ENCODE measurements at places on chromosomes 12 and 14.

DNA sequence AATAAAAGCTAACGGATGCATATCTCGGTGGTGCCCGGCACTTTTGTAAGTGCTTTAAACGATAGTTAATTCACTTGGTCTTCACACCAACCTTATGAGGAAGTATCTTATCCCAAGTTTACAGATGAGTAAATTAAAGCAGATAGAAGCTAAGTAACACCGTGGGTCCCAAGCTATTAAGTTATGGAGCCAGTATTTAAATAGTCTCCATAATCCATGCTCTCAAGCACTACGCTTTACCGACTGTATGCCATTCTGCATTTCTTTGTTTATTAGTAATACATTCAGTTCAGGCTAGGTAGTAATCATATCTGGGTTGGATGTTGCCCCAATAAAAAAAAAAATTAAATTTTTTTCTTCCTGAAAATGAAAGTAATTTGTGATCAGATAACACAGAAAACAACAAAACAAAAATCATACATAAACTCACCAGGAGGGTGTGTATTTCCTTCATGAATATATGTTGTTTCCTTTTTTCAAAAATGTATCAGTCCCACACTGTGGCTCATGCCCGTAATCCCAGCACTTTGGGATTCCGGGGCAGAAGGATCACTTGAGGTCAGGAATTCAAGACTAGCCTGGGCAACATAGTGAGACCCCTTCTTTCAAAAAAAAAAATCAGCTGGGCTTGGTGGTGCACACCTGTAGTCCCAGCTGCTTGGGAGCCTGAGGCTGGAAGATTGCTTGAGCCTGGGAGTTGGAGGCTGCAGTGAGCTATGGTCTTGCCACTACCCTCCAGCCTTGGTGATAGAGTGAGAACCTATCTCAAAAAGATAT lies 1.4 kb upstream of the M6PR start:
- no peak for DNase-seq

- no peak for DNase-seq
Measured at GRCh38 chr14:32514236-32514635, 185.1 kb downstream of the AKAP6 start.

DNA sequence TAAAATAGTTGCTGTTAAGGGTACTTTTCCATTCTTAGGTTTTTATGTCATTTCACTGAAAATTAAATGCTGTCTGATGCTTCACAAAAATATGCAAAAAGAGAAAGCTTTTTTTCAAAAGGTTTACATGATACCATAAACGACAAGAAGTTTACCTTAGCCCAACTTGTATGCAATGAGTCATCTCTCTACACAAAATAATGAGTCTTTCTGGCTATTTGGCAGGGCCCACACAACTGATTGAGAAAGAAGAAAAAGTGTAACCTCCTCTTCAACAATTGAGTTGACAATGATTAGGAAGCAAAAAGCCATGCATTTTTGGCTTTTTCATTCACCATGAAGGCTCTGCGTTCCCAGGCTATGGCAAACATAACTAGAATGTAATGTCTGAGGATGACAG lies 165.4 kb upstream of the CPNE8 start:
- no peak for DNase-seq

GRCh38 chr14:58887931-58888330 lies 250.2 kb downstream of the DACT1 start:
- DNase-seq: no peak

- DNase-seq: no peak
Measured at GRCh38 chr12:40469736-40470135, 222.5 kb upstream of the CNTN1 start.

GRCh38 chr14:19902409-19902808 lies 18.0 kb upstream of the OR4K5 start:
- no peak for DNase-seq

- DNase-seq: no peak
Measured at GRCh38 chr12:98698603-98699463, 53.7 kb downstream of the APAF1 start.

GRCh38 chr14:81766321-81766915 lies 232.8 kb upstream of the SEL1L start:
- no peak for DNase-seq

GRCh38 chr14:99522457-99522891 lies 41.3 kb downstream of the CCNK start:
- no peak for DNase-seq

DNA sequence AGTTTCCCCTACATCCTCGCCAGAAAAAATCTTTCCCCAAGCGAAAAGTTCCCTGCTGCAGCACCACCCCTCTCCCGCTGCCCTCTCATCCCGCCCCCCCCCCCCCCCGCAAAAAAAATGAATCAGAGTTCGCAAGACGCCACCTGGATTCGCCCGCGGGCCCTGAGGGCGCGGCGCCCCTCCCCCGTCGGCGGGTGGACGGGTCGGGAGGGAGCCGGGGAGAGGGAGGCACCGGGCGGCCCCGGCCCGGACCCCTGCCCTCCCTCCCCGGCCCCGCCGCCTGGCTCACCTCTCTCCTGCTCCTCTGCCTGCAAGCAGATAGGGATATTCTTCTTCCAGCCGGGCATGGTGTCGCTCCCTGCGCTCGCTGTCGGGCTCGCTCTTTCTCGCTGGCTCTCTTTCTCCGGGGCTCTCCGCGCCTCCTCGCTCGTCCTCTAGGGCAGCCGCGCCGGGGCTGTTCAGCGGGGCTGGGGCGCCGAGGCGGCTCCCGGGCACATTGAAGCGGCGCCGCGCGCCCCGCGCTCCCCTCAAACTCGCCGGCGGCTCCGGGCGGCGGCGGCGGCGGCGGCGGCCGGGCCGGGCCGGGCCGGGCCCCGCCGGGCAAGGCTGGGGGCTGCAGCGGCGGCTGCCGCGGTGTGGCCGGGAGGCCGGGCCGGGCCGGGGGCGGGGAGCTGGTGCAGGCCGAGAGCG lies 200.3 kb upstream of the CAND1 start:
- peak; percentile 4 for DNase-seq

GRCh38 chr12:19695244-19696098 lies 256.2 kb downstream of the AEBP2 start:
- DNase-seq: no peak

- DNase-seq: no peak
Measured at GRCh38 chr12:6833189-6833890, 5.1 kb downstream of the P3H3 start.

GRCh38 chr12:32170437-32170998 lies 63.9 kb downstream of the BICD1 start:
- no peak for DNase-seq

DNA sequence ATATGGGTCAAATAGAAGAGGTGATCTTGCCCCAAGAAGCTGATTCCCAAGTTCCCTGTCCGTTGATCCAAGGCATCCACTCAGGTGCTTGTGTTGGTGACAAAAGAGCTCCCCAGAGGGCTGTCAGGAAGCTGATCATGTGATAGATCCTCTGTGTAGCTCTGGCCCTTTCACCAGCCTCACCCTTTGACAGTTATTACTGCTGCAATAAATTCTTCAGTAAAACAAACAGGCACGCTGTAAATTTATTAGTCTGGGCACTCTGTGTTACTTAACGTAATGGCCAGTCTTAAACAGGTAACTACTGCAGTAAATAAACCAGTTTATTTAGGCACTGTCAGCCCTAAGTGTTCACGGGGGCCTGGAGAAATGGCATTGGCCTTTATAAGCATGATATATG lies 473.9 kb downstream of the BCL11B start:
- no peak for DNase-seq

DNA sequence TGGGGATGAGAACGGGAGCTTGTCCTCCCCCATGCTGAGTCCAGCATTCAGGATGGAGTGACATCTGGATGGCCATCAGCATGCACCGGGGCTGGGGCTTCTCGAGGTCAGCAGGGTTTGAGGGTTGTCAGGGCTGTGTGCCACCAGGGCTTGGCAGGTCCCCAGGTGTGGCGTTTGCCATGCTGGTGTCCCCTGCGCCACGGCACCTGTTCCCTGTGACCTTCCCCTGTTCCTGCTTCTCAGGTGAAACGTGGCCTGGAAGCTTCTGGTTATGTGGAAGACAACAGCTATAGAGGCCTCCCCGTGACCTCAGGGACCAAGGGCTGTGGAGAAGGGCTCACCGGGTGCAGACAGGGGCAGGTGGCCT lies 152.4 kb downstream of the KIF26A start:
- no peak for DNase-seq

DNA sequence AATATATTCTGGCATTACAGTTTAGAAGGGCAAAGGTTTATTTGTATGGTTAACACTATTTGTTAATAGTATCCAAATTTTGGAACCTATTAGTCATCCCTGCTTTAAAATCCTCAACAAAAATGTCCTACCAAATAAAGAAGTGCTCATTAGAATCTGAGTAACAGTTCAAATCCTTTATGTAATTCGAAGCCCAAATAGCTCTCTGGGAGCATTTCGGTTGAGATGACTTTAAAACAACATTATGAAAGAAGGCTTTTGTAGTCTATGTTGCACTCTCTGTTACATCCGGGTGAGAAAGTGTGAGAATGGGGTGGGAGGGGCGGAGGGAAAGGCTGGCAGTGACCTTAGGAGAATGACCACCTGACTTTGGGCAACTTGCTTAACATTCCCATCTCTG lies 59.7 kb downstream of the SLC38A1 start:
- DNase-seq: no peak

DNA sequence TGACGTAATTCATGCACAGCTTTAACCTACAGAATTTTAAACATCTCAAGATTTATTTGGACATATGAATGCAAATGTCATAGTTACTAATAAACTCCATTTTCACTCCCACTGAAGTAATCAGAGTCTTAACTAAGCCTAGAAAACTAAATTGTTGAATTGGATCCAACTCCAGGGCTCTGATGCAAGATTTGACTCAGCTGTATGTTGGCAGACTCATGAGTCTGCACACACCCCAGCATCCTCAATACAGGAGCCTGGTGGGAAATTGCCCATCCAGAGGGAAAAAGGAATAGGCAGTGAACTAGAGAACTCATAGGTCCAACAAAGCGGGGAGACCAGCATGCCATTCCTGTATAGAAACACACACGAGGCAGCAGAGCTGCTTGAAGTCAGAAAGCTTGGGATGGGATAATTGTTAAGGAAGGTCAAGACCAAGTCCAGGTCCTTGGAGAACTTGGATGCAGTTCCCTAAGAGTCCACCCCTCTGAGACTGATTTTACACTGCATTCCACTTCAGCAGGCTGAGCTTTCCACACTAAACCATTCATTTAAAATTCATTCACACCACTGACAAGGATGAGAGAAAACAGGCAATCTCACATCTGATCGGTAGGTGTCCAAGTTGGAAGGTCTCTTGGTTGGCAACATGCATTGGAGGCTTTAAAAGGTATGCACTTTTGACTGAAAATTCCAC lies 14.4 kb downstream of the TMTC1 start:
- no peak for DNase-seq

DNA sequence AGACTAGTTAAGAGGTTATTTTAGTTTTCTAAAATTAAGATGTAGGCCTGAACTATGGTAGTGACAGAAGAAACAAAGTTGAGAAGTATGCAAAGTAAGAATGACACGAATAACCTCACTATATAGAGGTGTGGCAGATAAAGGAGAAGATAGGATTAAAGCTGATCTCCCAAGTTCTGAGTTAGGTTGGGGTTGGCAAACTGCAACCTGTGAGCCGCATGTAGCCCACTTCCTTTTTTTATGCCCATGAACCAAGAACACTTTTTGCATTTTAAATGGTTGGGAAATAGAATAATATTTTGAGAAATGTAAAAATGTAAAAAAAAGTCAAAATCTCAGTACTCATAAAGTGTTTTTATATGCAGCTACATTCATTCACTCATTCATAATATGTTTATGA lies 34.3 kb downstream of the KTN1 start:
- DNase-seq: no peak

DNA sequence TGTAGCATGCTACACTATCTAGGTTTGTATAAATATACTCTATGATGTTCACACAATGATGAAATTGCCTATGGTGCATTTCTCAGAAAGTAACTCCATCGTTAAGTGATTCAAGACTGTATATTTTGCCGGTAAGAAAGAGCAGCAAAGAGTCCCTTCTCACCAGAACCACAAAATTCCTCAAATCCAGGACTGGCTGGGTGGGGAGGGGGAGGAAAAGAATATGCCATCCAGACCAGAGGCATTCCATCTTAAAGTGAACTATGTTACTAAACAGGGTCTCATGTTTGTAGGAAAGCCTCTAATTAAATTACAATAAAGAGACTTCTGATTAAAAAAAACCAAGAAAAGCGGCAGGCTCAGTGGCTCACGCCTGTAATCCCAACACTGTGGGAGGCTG lies 11.5 kb downstream of the UBE2N start:
- DNase-seq: no peak

DNA sequence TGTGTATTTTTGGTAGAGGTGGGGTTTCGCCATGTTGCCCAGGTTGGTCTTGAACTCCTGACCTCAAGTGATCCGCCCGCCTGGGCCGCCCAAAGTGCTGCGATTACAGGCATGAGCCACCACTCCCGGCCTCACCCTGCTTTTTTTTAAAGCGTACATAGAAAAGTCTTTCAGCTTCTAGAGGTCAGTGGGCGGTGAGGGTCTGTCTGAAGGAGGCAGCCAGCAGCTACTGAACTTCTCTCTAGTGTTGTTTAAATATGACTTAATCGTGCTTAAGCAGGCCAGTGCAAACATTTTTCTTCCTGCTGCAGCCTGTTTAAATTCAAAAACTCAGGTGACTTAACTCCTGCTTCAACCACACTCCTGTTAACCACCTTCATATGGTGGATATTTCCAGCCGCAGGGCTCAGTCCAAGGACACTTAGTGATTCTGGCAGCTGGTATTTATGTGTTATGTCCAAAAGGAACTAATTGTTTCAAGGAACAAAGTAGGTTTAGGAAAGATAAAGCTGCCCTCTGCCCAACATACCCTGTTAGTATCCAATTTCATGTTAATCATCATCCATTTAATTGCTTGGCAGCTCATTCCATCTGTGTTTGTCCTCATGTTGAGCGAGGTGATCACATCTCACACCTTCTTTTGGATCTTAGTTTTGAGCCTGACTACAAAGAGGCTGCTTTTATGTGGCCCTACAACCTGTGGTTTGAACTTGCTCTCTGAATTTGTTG lies 2.0 kb downstream of the PRKAB1 start:
- DNase-seq: no peak

GRCh38 chr12:17588968-17589367 lies 501.0 kb downstream of the RERGL start:
- DNase-seq: no peak

GRCh38 chr14:44768935-44769334 lies 192.8 kb downstream of the KLHL28 start:
- DNase-seq: no peak

GRCh38 chr14:33484264-33484663 lies 466.6 kb downstream of the EGLN3 start:
- no peak for DNase-seq

- DNase-seq: no peak
Measured at GRCh38 chr12:84038242-84038641, 874.4 kb downstream of the SLC6A15 start.

GRCh38 chr14:29030970-29031369 lies 264.4 kb downstream of the FOXG1 start:
- DNase-seq: no peak

- no peak for DNase-seq
Measured at GRCh38 chr12:32437095-32437515, 37.7 kb downstream of the FGD4 start.
